Mesenteric fat pad (tissue), 1 donor: ENCODE measurements at places on chromosomes 12 and 14. TPM values are rescaled to one million over a fixed set of nuclear protein-coding genes. Genes with fewer than 3 reads are reported as not detected.
A peak's percentile ranks its signal among the peaks of the same experiment; 100 is the strongest.

Gene LBHD2
- total RNA-seq, result 3.1 TPM

- no peak for DNase-seq
These were observed 46.9 kb downstream of the HCAR2 start for GRCh38 chr12:122656298-122656697.

DNA sequence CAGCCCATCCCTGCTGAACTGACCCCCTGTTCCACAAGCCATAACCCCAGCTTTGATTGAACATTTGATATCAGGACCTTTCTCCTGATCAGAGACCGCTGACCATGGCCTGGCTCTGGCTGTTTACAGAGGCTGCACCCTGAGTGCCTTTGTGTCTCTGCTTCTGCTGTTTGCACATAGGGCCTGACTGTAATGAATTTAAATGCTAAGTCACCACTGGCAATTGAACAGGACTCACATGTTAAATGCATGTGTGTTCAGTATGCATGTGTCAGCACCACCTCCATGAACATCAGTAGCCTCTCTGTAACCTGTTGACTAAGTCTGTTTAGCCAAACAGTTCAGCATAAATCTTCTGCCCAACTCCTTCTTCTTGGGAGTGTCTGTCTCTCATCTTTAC, 690.3 kb downstream of the TMEM121 start:
- no peak for DNase-seq

- DNase-seq, result no peak
These were observed 23.7 kb downstream of the PLXNC1 start for GRCh38 chr12:94172031-94172430.

GRCh38 chr12:2475984-2476383, 318.8 kb upstream of the FKBP4 start:
- peak; percentile 37 for DNase-seq

DNA sequence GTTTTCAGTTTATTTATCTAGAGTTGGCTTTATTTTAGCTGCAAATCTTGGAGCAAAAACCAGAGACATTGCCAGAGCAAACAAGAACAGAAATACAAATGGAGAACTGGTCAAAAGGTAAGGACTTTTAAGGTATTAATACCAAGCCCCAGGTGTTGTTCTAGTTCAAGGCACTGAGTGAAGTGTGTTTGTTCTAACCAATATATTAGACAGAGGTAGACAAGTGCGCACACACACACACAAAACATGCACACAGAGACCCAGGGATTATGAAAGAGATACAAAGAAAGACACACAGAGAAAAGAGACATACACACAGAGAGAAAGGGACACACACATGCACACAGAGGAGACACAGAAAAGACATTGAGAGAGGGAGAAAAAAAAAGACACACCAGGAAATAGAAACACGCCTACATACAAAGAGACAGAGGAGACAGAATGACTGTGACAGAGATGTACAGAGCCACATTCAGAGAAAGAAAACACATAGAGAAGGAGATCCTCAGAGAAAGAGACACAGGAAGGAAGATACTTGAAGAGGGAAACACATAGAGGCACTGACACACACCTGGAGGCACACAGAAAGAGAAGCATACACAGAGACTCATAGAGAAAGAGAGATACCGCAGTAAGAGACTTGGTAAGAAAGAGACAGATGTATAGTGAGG, 50.2 kb downstream of the MIPOL1 start:
- no peak for DNase-seq

Gene SYCP3
- total RNA-seq, result not detected

DNA sequence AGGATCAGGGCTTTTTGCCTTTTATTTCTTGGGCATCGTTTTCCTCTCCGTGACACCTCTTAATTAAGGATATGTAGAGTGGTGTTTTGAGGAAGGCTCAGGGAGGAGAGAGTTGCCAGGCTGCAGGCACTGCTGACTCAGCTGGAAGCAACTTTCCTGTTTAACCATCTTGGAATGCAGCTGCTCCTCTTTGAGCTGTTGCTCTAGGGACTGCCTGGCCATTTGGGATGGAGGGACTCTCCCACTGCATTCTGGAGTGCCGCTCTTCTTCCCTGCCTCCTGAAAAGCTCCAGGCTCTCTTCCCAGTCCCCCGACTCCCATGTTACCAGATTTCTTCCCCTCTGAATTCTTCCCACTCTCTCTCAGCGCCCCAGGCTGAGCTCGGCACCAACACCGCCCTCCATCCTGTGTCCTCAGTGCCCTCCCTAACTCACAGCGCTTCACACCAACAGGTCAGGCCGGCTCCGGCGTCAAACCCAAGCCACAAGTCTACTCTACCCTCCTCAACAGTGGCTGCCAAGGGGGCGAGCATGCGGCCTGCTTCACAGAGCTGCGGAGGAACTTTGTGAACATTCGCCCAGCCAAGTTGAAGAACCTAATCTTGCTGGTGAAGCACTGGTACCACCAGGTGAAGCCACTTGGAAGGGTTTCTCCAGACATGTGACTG, 5.9 kb downstream of the OAS3 start:
- DNase-seq, result no peak

DNA sequence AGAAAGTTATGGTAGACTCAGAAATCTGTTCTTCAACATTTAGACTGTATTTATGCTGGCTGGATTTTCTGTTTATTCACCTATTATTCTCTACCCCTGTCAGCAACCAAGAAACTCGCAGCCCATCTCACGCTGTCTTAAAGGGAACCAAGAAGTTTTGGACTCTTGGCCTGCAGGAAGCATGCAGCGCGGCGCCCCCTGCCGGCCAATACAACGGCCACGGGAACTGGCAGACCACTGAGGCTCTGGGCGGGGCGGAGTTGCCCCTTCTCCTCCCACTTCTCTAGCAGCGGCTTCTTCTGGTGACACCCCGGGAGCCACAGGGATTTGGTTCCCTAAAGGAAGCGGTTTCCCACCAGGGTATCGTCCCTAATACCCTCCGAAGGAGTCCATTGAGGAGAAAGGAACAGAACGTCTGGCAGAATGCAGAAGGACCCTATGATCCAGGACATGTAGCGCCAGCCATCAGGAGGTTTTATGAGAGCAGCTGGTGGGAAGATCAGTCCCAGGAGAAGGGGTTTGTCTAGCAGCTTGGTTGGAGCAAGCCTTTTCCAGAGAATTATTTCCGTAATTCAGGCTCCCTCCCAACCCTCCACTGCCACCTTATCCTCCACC, 21.0 kb upstream of the RNASE2 start:
- no peak for DNase-seq

DNA sequence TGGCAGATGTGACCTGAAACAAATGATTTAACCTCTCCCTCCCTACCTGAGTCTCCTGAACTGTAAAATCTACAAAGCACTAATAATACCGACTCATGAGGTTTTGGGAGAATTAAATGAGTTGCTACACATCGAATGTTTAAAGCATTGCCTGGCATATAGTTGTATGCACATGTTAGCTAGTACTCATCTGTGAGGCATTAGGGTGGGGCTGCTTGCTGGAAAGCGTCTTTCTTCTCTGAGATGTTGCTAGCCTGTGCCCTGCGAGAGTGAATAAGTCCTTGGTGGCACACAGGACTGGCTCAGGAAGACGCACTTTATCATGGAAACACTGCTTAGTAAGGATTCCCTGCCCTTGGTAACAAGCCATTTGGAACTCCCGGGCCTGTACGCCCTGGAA, 6.1 kb downstream of the RAPGEF3 start:
- no peak for DNase-seq

DNA sequence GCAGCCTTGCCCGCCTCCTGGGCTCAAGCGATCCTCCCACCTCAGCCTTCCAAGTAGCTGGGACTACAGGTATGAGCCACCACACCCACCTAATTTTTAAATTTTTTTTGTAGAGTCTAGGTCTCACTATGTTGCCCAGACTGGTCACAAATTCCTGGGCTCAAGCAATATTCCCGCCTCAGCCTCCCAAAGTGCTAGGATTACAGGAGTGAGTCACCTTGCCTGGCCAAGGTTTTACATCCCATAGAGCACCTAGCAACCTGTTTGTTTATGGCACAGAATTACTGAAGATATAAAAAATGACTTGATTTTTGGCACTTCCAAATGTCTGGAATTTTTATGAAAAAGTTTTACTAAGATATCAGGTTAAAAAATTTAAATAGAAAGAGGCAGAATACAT, 16.5 kb downstream of the MYO1A start:
- DNase-seq, result no peak

Gene VRTN
- total RNA-seq, result not detected

GRCh38 chr14:56887216-56887615, 76.9 kb upstream of the OTX2 start:
- no peak for DNase-seq
